ENCODE measurements at places on chromosomes 5 and 9.

GRCh38 chr5:11420969-11421368 lies 483.3 kb downstream of the CTNND2 start:
- no peak for DNase-seq

DNA sequence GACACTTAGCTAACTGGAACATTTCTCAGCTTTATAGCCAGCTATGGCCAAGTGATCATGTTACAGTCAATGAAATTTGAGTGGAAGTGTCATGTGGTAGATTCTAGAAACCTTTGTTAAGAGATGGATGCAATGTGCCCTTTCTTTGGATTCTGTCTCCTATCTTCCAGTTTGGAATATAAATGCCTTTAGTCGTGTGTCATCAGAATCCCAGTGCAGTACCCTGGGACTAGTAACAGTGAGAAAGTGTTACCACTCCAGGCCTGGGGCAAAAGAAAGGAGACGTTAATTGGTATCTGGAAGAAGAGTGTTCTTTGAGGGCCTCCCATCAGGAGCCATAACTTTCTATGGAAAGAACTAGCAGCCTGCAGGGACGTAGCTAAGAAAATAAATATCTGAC lies 149.6 kb downstream of the SNX18 start:
- DNase-seq: no peak

DNA sequence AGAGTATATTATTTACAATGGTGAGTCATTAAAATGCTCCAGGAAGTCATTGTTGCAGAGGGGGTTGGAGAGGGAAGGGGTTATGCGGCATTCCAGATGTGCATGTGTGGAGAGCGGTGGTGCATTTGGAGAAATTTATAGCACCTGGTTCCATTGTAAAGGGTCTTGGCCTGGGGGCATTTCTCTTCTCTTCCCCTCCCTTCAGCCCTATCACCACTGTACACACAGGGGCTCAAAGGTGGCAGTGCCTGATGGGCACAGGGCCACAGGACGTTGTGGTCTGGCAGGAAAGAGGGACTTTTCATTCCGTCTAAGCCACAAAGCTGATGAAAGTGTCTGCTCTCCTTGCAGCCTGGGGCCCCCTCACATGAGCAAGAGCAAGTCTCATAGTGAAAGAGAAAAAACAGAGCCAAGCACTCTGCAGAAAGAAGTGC lies 442.4 kb upstream of the ZNF462 start:
- DNase-seq: no peak

DNA sequence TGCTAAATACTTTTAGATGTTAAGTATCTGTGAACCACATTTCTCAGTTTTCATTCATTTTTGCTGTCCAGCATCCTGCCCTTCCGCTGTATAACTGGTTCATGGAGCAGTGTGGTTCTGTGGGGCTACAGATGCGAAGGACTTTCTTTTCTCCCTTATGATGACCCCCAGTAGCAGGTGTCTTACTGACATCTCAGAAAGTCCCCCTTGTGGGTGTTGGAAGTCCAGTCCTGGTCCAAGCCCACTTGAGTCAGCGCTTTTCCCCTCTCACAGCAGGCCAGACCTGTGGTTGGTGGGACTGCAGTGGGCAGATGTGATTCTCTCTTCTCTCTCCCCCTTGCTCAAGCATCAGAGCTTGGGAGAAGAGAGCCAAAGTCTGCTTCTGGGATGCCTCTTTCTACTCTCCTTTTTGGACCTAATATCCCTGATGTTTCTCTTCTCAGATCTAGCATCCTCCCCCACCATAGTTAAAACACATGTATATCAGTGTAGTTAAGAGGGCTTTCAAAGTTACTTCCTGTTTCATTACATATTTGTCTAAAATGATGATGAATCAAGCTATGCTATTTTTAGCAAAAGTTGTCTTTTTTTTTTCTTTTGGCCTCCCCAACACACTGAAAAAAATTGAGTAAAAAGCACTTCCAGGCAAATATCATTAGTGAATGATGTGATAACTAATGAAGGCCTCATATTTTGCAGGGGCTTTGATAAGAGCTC lies 119.5 kb upstream of the ZNF618 start:
- no peak for DNase-seq

- DNase-seq: no peak
Measured at GRCh38 chr9:109463924-109464625, 34.0 kb downstream of the PTPN3 start.
